ENCODE measurements at places on chromosomes 6 and 20.

GRCh38 chr6:44059359-44060346, 67.6 kb downstream of the MRPL14 start:
- no peak for DNase-seq

DNA sequence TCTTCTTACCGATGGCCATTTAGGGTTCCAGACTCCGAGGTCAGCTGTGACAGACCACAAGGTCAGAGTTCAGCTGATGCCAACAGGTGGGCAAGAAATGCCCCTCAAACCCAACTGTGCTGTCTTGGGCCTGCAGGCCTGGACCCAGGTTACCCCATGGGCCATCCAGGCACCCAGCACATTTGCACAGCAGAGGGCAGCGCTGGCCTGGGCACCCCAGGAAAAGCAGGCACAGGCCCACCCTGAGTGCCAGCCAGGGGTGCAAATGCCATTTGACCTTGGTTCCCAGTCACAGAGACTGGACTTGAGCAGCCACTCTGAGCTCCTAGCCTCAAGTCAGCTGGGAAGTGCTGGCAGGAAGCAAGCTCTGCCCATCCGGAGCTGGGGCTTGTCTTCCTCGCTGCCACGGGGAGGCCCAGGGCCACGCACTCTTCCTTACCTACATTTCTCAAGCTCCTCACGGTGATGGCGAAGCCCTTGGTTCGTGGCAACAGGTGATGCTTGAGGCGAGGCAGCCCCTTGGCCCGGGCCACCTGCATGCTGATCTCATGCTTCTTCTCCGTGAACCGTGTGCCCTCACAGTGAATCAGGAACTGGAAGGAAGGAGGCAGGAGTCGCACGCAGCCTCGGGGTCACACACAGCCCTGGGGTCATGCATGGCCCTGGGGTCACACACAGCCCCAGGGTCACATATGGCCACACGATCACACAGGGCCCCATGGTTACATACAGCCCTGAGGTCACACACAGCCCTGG, 120.8 kb downstream of the AGPAT4 start:
- DNase-seq, result no peak

- DNase-seq, result no peak
Measured at GRCh38 chr6:131000544-131000943, 62.5 kb downstream of the EPB41L2 start.

DNA sequence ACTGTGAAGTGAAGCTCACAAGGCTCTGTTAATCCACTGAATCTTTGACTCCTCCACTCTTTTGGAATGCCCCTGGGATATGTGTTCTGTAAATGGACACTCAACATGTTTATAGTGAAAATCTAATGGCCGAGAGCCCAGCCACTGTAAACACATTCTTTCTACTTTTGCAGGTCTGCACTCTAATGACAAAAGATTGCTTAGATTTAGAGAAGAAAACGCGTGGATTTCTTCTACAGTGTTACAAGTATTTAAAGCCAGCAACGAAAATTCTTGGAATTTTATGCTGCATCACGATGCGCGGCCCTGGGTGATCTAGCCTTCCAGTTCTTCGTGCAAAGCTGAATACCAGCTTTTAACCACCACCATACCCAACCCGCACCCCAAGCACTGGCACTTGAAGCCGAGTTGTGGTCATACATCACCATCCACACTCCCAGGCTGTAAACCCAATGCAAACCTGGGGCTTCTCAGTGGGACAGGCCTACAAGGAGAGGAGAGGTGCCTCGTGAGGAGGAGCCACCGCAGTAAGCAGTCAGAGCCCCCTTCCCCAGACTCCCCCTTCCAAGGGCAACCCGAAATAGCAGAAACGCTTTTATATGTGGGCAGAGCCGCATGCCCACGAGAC, 3.7 kb upstream of the FOXO3 start:
- DNase-seq, result no peak

GRCh38 chr6:100463630-100464161, 1.0 kb downstream of the SIM1 start:
- no peak for DNase-seq

- no peak for DNase-seq
Measured at GRCh38 chr6:5679691-5680090, 327.0 kb downstream of the NRN1 start.

DNA sequence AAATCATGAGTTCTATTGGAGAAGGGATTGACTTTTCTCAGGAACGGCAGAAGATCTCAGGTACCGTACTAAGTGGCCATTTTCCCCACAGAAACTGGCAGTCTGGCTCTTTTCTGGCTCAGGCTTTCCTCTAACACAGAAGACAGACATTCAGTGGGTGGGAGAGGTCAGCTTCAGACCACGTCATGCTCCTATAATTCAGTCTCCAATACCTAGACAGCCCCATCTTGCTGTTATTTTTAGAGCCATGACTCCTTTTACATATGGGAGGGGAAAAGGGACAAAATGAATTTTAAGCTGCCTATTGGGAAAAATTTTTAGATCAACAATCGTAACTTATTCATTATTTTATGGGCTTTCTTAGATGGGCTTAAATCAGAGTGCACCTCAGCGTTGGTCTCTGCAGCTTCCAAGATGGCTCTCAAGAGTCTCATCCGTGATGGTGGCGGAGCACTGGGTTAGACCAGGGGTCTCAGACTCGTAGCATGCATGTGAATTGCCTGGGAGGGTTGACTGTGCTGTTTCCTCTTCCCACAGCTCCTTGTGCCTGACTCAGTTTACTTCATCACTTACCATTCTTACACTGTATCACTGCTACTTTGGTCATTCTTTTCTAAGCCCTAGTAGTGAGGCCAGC, 86.9 kb downstream of the TCP11 start:
- no peak for DNase-seq

- peak; percentile 82 for DNase-seq
Measured at GRCh38 chr6:28252009-28252975, at the start of gene ZKSCAN4. Gene ZKSCAN4 (minus strand): TSS chr6:28252269. CDS start chr6:28251980, 289 bp downstream.

- no peak for DNase-seq
Measured at GRCh38 chr20:35200267-35200666, 26.2 kb upstream of the MMP24 start.

DNA sequence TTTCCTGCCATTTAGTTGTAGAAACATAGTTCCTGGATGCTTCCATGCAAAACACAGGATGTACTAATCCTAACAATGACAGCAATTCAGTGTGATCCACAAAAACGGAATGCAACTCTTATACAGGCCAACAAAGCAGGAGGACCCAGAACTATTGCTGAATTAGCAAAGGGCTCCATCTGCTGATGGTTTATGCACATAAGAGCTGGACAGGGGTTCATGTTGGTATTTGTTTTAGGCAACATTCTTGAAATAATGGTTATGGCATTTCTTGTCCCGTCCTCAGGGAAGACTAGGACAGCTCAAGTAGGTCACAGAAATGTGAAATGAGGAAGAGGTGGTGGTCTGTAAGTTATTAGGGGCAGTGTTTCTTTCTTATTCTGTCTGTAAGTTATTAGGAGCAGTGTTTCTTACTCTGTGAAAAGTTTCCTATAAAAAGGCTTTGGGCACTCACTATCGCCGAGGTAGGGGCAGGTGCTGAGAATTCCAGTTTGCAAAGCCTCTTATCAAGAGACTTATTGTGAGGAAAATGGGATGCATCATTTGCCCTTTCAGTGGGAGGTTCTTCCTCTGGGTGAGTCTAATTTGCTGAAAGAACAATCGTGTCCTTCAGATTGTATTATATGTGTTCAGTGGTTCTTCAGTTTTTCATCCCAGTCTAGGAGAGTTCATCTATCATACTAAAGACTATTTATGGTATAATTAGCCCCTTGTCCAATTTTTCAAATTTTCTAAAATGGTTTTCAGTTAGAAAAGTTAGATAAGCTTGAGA, 171.1 kb downstream of the MCHR2 start:
- DNase-seq, result no peak

DNA sequence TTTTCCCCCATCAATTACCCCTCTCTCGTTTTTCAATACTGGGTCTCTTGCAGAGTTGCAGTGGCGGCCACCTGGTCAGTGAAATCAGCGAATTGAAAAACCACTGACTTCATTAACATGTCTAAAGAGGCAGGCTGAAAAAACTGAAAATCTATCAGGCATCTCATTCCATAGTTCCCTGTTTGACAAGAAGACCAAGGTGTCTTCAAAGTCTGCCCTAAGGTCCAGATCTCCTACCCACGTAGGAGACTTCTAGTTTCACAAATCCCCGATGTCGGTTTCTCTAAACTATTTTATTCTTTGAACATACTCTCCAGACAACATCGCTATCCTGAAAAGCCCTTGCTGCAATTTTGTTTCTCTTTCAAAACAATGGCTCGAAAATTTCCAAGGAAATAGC, 796 bp upstream of the TUBB start:
- no peak for DNase-seq

DNA sequence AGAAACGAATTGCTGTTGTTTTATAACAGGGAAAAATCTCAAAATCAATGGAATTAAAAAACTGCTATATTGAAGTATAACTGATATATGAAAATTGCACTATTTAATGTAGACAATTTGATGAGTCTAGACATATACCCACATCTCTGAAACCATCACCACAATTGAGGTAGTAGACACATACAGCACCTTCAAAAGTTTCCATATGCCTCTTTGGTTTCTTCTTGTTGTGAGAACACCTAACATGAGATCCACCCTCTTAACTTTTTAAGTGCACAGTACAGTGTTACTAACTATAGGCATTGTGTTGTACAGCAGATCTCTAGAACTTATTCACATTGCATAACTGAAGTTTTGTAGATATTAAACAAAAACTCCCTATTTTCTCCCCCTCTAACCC, 14.0 kb upstream of the SLC17A5 start:
- no peak for DNase-seq

DNA sequence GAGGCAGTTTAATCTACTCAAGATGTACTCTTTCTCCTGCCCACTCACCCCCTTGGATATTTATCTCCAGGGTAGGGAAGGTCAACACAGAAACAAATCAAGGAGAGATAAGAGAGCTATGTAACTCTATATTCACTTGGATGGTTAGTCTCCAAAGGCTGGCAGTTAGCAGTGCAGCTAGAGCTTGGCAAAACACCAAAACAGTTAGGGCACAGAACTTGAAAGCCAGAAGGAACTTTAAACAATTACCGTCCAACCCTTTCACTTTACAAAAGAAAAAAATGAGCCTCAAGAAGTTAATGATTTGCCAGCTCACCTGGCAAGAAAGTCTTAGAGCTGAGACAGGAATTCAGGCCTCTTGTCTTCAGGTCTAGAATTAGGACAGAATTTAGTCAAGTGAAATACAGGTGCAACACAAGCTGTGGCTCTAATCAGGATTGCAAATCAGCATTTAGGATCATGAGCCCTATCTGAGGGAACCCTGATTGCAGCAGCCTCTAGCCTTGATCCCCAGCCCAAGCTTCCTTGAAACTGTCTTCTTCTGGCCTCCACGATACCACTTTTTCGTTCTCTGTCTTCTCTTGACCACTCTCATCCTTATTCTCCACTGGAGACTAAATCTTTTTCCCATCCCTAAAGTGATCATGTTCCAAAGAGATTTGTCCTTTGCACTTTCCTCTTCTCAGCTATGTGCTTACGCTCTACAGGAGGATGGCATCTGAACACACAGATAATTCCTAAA, 14.9 kb downstream of the NEDD9 start:
- DNase-seq, result no peak
